Tracheal epithelial cell (primary cell): ENCODE measurements at places on chromosomes 2 and 18. TPM values are rescaled to one million over a fixed set of nuclear protein-coding genes. Genes with fewer than 3 reads are reported as not detected.

Gene NMUR1
- total RNA-seq = not detected in 2 replicates

Gene ERICH2
- total RNA-seq = 0.72 and 7.0 TPM in 2 replicates

Gene ALPG
- total RNA-seq = under 0.01 TPM in 1 of 2 replicates, not detected in the other

Gene HNMT
- total RNA-seq = 3.4 and 7.2 TPM in 2 replicates

Gene MC4R
- total RNA-seq = not detected in 2 replicates

Gene ZNF892
- total RNA-seq = 4.5 and 7.2 TPM in 2 replicates
